Astrocyte (in vitro differentiated cells and primary cell): ENCODE measurements at places on chromosomes 7 and 10. TPM values are rescaled to one million over a fixed set of nuclear protein-coding genes. Genes with fewer than 3 reads are reported as not detected.

GRCh38 chr10:43691485-43691884 lies 42.8 kb upstream of the ZNF32 start:
- H3K27ac ChIP-seq = no peak overlapping the region
- peaks cover 8% of the 10 kb centered on the region for H3K4me1 ChIP-seq
- H3K36me3 ChIP-seq = no peaks in the 10 kb centered on the region
- H3K27me3 ChIP-seq = peaks cover 2% of the 10 kb centered on the region
- DNase-seq = no peak

GRCh38 chr7:129074994-129075393 lies 20.1 kb upstream of the TNPO3 start:
- no peaks in the 10 kb centered on the region for H3K4me1 ChIP-seq
- no peaks in the 10 kb centered on the region for H3K27me3 ChIP-seq
- no peak for DNase-seq
- H3K36me3 ChIP-seq = no peaks in the 10 kb centered on the region

- no peak overlapping the region for H3K4me3 ChIP-seq
- DNase-seq = peak; percentile 96
- peaks cover 17% of the 10 kb centered on the region for H3K4me1 ChIP-seq
- peak overlapping the region; percentile 87 for H3K27ac ChIP-seq
Observed at GRCh38 chr7:40918701-40919271, 784.0 kb downstream of the SUGCT start.

- H3K4me1 ChIP-seq = no peaks in the 10 kb centered on the region
- H3K36me3 ChIP-seq = no peaks in the 10 kb centered on the region
- no peak overlapping the region for H3K27ac ChIP-seq
- H3K27me3 ChIP-seq = no peaks in the 10 kb centered on the region
Observed at GRCh38 chr7:34900891-34901513, 136.3 kb downstream of the DPY19L1 start.

GRCh38 chr10:77431209-77431611 lies 206.4 kb downstream of the KCNMA1 start:
- no peaks in the 10 kb centered on the region for H3K36me3 ChIP-seq
- H3K4me1 ChIP-seq = no peaks in the 10 kb centered on the region
- DNase-seq = no peak
- no peaks in the 10 kb centered on the region for H3K27me3 ChIP-seq
- H3K27ac ChIP-seq = no peak overlapping the region

DNA sequence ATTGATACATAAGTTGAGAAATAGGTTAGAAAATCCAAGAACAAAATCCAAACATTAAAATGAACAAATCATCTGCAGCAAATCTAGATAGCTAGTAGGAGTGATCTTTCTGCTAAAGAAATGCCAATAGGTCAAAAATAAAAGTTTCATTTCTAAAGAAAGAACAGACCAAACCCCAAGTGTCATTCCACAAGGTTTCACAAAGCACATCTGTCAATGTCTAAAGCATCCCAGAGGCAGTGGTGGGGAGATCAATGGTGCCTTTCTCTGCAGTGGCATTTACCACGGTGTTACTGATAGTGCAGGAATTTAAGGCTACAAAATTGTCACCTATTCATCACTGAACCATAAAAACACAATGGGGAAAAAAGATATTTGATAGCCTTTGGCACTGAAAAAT lies 147.9 kb downstream of the PARD3 start:
- DNase-seq = no peak
- no peaks in the 10 kb centered on the region for H3K27me3 ChIP-seq
- H3K36me3 ChIP-seq = no peaks in the 10 kb centered on the region
- no peak overlapping the region for H3K27ac ChIP-seq
- no peak overlapping the region for H3K4me3 ChIP-seq

DNA sequence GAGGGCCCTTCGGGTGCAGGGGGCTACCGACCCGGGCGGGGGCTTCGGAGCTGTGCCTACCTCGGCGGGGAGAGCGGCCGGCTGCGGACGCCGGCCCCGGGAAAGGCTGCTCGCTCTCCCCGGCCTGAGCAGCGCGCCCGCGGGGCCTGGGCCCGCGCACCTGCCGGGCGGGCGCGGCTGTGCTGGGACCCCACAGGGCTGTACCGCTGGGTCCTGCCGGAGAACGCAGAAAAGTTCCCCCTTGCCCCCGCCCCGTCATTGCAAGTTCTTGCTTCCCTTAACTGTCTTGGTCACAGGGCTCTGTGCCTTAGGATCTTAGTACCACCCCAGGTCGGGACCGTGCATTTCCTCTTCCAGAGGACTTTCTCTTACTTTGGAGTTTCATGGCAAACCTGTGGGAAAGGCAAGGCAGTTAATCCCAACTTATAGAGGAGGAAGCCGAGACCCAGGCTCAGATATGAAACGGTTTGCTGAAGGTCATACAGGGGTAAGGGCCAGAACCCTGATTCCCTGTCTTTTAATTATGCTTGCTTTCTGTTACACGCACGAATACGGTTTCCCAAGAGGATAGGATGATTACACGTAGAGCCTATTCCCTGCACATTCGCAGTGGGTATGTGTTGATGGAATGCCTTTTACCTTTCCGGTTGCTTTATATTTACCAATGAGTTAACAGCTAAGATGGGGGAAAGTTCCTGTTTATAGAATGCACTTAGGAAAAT lies 652 bp downstream of the PCGF5 start:
- H3K4me3 ChIP-seq = peak overlapping the region; percentile 82
- no peaks in the 10 kb centered on the region for H3K36me3 ChIP-seq
- H3K4me1 ChIP-seq = peaks cover 11% of the 10 kb centered on the region
- peak; percentile 10 for DNase-seq
- no peaks in the 10 kb centered on the region for H3K27me3 ChIP-seq

DNA sequence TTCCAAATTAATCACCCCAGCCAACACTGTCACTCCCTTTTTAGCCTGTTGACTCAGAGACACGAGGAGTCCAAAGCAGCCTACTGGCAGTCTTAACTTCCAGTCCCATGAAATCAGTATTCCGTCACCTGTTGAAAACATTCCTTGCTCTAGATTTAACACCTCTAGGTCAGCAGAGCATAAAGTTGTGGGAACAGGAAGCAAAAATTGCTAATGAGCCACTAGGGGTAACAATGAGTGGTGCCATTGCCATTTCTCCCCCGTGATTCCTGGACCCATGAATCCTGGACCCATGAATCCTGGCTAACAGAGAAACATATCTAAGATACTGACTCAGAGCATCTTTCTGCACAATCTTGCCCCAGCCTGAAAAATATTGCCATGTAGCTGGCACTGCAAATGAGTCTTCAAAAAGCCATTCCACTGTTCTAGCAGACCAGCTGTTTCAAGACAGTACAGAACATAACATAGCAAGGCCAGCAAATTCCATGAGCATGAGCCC lies 252.7 kb upstream of the PTER start:
- H3K27me3 ChIP-seq = no peaks in the 10 kb centered on the region
- no peak for DNase-seq
- no peaks in the 10 kb centered on the region for H3K36me3 ChIP-seq
- H3K4me1 ChIP-seq = no peaks in the 10 kb centered on the region

DNA sequence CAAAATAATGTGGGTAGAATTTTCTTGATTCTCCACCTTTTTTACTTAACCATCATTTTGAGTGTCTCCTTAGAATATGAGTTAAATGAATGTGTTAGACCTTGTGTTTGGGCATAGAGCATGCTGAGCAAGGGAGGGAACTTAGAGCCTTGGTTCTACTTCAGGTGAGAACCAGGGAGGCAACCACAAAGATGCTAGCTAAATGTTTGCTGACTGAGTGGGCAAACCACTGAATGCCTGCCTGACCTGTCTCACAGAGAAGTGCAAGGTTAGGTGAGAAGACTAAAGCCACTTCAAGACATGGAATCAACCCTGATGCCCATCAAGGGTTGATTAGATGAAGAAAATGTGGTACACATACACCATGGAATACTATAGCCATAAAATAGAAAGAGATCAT lies 242.6 kb upstream of the ZNF32 start:
- no peaks in the 10 kb centered on the region for H3K36me3 ChIP-seq
- H3K27me3 ChIP-seq = no peaks in the 10 kb centered on the region
- no peak for DNase-seq
- H3K4me3 ChIP-seq = no peak overlapping the region

GRCh38 chr10:70925377-70926225 lies 37.2 kb upstream of the PCBD1 start:
- no peaks in the 10 kb centered on the region for H3K36me3 ChIP-seq
- peaks cover 18% of the 10 kb centered on the region for H3K27me3 ChIP-seq
- no peak for DNase-seq
- H3K4me3 ChIP-seq = no peak overlapping the region
- H3K4me1 ChIP-seq = peaks cover 15% of the 10 kb centered on the region

- DNase-seq = peak; percentile 15
- peaks cover 7% of the 10 kb centered on the region for H3K4me1 ChIP-seq
- no peak overlapping the region for H3K27ac ChIP-seq
- H3K27me3 ChIP-seq = no peaks in the 10 kb centered on the region
- H3K36me3 ChIP-seq = no peaks in the 10 kb centered on the region
- no peak overlapping the region for H3K4me3 ChIP-seq
Observed at GRCh38 chr10:24561453-24561852, 162.2 kb downstream of the ARHGAP21 start.

DNA sequence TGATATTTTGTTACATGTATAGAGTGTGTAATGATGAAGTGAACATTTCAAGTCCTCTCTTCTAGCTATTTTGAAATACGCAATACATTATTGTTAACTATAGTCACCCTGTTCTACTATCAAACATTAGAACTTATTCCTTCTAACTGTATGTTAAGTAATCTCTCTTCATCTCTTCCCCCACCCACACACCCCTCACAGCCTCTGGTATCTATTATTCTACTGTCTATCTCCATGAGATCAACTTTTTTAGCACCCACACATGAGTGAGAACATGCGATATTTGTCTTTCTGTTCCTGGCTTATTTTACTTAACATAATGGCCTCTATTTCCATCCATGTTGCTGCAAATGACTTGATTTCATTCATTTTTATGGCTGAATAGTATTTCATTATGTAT lies 57.7 kb upstream of the EGR2 start:
- H3K27ac ChIP-seq = no peak overlapping the region
- DNase-seq = no peak
- no peak overlapping the region for H3K4me3 ChIP-seq

Gene TACC2
- 16.5 and 22.0 TPM in 2 replicates for total RNA-seq

Gene SPDYE2B
- not detected in 2 replicates for total RNA-seq

GRCh38 chr10:99520040-99520846 lies 12.5 kb upstream of the NKX2-3 start:
- DNase-seq = no peak
- H3K27ac ChIP-seq = no peak overlapping the region
- H3K4me1 ChIP-seq = no peaks in the 10 kb centered on the region
- H3K36me3 ChIP-seq = no peaks in the 10 kb centered on the region
- no peak overlapping the region for H3K4me3 ChIP-seq
- peaks cover 69% of the 10 kb centered on the region for H3K27me3 ChIP-seq

GRCh38 chr7:137878333-137878961 lies 31.7 kb upstream of the DGKI start:
- no peaks in the 10 kb centered on the region for H3K27me3 ChIP-seq
- H3K27ac ChIP-seq = peak overlapping the region; percentile 94
- H3K36me3 ChIP-seq = peaks cover 46% of the 10 kb centered on the region
- peak; percentile 78 for DNase-seq

Gene TFR2
- total RNA-seq = 0.26 and 0.50 TPM in 2 replicates

Gene KAT6B
- total RNA-seq = 21.6 and 21.7 TPM in 2 replicates

GRCh38 chr7:88111140-88111743 lies 108.6 kb downstream of the SRI start:
- no peaks in the 10 kb centered on the region for H3K4me1 ChIP-seq
- H3K27ac ChIP-seq = no peak overlapping the region
- DNase-seq = peak; percentile 32
- no peaks in the 10 kb centered on the region for H3K27me3 ChIP-seq
- no peak overlapping the region for H3K4me3 ChIP-seq
- H3K36me3 ChIP-seq = no peaks in the 10 kb centered on the region

Gene EFCAB10
- total RNA-seq = 0.38 and 0.52 TPM in 2 replicates

- H3K4me1 ChIP-seq = peaks cover 18% of the 10 kb centered on the region
- no peaks in the 10 kb centered on the region for H3K36me3 ChIP-seq
- no peak overlapping the region for H3K27ac ChIP-seq
- no peaks in the 10 kb centered on the region for H3K27me3 ChIP-seq
- no peak overlapping the region for H3K4me3 ChIP-seq
Observed at GRCh38 chr10:124227055-124227975, 133.9 kb upstream of the CHST15 start.

DNA sequence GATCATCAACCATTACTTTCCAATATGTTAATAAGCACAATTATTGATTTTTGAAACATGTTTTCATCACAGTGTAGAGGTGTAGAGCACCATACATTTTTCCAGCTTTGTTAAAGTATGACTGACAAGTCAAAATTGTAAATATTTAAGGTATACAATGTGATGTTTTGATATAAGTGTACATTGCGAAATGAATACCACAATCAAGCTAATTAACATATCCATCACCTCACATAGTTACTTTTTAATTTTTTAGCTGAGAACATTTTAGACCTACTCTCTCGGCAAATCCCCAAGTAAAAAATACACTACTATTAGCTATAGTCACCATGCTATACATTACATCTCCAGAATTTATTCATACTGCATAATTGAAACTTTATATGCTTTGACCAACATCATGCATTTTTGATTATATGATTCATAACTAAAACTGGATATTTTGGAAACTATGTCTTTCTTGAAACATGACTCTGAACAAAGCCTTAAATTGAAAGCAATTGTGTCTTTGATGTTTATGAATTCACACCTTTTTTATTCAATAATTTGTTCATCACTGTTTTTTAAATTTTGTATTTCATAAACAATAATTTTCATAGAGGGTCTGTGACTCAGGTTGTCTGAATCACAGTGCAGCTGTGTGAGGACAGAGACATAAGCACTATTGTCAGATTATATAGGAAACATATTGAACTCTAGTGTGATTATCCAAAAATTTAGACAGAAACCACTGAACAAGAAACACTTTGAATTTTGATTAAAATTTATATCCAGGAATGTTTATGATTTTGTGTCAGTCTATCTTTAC lies 486.1 kb downstream of the SEMA3D start:
- H3K4me1 ChIP-seq = peaks cover 26% of the 10 kb centered on the region
- H3K27ac ChIP-seq = peak overlapping the region; percentile 93
- H3K4me3 ChIP-seq = no peak overlapping the region
- no peak for DNase-seq
- H3K27me3 ChIP-seq = no peaks in the 10 kb centered on the region

DNA sequence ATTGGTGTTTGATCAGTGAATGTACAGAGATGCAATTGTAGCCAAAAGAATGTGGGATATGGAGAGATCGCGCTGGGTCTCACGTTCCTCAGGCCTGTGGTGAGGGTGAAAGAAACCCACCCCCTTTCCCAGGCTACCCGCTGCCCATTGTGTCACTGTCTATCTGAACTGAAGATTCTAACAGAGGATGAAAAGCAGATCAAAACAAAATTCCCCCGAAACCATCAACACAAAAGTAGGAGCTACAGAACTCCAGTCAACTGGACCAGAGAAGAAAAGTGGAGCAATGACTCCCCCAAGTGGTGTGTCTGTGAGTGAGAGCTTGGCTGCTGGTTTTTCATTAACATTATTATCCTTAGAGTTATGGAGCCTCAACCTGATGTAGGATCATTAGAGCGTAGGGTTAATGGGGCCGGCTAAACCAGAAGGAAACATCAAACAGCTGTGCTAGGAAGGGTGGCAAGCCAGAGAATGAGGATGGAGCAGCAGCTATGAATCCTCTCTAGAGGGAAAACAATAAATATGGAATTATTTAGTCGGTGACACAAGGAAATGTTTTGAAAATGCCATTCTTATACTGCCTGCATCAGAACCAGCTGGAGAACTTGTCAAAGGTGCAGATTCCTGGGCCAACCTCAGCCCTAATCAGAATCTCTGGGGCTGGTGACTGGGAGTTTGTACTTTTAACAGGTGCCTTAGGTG lies 38.3 kb downstream of the AKR1B1 start:
- no peaks in the 10 kb centered on the region for H3K27me3 ChIP-seq
- H3K4me1 ChIP-seq = no peaks in the 10 kb centered on the region
- H3K27ac ChIP-seq = no peak overlapping the region
- no peaks in the 10 kb centered on the region for H3K36me3 ChIP-seq

- H3K27ac ChIP-seq = no peak overlapping the region
- no peaks in the 10 kb centered on the region for H3K36me3 ChIP-seq
- H3K4me1 ChIP-seq = no peaks in the 10 kb centered on the region
- no peak for DNase-seq
- H3K4me3 ChIP-seq = no peak overlapping the region
- no peaks in the 10 kb centered on the region for H3K27me3 ChIP-seq
Observed at GRCh38 chr10:117646718-117647117, 104.2 kb downstream of the EMX2 start.
